Adrenal gland (tissue), 19 donors: ENCODE measurements at places on chromosomes 2 and 18. TPM values are rescaled to one million over a fixed set of nuclear protein-coding genes. Genes with fewer than 3 reads are reported as not detected.

Gene MSTN
- 0.28 TPM for total RNA-seq

Gene MYL1
- total RNA-seq, result not detected

Gene ICOS
- total RNA-seq, result 0.31 TPM

Gene GALNT13
- not detected for total RNA-seq

Gene HADHB
- 366 TPM for total RNA-seq

GRCh38 chr2:168289880-168290279, 42.5 kb upstream of the STK39 start:
- H3K36me3 ChIP-seq, result no peaks in the 10 kb centered on the region
- H3K4me1 ChIP-seq, result no peaks in the 10 kb centered on the region
- no peaks in the 10 kb centered on the region for H3K27me3 ChIP-seq
- no peak overlapping the region for H3K4me3 ChIP-seq
- no peak for DNase-seq
